NCI-H1092 treated with DMSO at 0.1 percent for 48 hours (cell line): ENCODE measurements at places on chromosomes 3 and 15.

DNA sequence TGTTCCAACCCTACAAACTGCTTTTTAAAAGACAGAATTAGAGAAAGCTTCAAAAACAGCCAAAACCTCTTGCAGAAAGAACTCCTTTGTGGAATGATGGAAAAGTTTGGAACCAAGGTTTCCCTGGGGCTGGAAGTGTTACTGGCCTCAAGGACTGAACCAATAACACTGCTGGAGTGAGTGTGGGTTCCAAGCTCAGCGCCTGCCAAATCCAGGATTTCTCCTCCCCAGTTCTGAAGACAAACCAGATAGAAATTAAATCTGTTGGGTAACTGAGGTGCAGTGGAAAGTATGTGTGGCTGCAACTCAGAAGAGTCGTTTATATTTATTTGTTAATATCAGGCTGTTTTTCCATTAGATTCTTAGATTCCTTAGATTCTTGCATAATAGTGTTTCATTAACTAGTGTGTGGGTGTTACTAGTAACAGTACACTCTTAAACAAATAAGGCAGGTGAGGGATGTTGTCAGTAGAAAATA is 66.5 kb upstream of the FNDC3B start:
- no peak for DNase-seq

- DNase-seq, result no peak
Measured at GRCh38 chr3:78970656-78971055, 797.1 kb downstream of the ROBO1 start.

- peak; percentile 81 for DNase-seq
Measured at GRCh38 chr15:40098489-40099261, 10.0 kb downstream of the BMF start.

DNA sequence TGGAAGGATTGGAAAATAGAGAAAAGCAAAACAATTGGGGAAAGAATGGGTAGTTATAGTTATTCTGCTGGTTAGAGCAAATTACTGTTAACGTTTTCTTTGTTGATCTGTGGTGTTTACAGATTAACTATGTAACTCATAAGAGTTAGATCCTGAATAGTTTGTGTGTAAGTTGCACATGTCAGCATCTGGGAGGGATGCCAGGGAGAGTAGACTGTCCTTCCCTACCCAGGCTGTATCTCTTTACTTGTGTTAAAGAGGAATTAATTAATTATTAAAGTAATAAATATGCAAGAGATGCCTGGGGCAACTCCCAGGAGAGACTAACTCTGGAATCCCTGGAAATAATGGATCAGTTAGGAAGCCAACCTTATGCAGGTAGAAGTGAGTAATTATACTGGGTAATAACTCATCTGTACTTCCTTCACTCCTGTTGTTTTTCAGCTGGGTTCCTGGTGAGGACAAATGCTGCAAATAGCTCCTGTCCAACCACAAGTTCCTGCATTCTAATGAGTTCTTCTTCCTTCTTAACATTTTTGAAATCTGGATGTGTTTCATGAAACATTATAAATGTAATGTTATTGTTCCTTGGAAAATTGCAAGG is 18.9 kb downstream of the GHRL start:
- DNase-seq, result no peak

- no peak for DNase-seq
Measured at GRCh38 chr3:116445990-116446389, 703 bp upstream of the LSAMP start.

GRCh38 chr3:133941415-133941821 is 45.7 kb upstream of the RAB6B start:
- no peak for DNase-seq

DNA sequence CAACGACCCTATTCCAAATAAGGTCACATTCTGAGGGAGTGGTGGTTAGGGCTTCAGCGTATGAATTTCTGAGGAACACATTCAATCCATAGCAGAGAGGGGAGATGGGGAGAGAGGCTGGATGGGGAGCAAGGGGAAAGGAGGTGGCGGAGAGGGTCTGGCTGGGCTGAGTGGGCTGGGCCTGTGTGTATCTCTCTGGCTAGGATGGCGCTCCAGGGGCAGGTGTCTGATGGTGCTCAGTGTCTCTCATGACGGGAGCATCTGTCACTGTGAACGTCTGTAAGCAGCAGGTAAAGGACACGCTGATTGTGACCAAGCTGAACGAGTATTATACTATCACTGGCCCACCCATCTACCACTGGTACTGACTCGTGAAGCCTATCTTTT is 159.6 kb downstream of the XXYLT1 start:
- DNase-seq, result no peak

DNA sequence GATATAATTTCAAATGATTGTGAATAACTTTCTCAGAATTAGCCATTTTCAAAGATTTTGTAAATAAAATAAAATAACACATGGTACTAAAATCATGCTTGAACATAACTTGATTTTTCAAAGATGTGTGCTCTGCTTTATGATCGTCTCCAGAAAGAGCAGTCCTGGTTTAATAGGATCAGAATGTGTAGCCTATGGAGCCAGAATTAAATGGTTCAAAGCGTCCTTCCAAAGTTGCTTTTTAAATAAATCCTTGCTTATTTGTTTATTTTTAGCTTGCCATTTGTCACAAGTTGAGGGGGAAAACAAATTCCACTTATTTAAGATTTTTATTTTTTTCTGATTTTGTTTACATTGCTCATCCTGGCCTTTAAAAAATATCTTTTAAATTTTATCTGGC is 123.7 kb upstream of the SPRED1 start:
- no peak for DNase-seq

DNA sequence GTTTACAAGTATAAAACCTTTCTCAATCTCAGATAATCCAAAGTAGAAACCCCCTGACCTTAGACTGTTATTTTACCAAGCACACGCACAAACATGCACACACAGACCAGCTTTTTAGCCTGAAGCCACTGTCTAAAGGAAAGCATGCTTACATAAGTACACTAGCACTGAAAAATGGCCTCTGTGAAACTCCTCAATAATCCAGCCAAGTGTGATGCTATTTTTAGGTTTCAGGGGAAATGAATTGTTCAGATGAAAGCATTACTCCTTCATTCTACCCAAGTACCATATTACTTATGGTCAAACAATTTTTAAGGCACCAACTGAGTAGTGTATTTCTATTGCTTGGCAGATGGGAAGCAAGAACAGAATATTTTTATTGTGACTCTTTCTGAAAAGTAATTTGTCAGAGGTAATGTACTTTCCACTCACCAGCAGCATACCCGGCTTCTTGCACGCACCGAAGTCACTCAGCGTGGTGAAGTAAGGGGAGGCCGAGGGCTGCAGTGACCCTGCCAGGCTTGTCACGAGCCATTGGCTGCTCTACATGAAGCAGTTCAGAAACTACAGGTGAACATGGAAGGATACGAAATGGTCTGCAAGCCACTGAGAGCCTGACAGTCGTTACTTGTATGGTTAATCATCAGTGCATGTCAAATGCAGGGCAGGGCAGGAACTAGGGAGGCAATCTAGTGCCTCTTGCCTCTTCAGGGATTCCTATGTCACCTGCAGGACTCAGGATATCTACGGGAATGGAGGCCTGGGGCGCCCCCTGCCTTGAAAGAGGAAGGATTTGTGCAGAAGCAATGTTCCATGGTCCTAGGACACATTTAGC is 106.7 kb downstream of the GABRB3 start:
- DNase-seq, result no peak

- DNase-seq, result no peak
Measured at GRCh38 chr3:55270976-55271375, 216.1 kb downstream of the WNT5A start.

GRCh38 chr15:81299630-81300273 is 24.2 kb downstream of the STARD5 start:
- DNase-seq, result no peak

GRCh38 chr3:141629976-141630375 is 108.1 kb upstream of the RNF7 start:
- no peak for DNase-seq

DNA sequence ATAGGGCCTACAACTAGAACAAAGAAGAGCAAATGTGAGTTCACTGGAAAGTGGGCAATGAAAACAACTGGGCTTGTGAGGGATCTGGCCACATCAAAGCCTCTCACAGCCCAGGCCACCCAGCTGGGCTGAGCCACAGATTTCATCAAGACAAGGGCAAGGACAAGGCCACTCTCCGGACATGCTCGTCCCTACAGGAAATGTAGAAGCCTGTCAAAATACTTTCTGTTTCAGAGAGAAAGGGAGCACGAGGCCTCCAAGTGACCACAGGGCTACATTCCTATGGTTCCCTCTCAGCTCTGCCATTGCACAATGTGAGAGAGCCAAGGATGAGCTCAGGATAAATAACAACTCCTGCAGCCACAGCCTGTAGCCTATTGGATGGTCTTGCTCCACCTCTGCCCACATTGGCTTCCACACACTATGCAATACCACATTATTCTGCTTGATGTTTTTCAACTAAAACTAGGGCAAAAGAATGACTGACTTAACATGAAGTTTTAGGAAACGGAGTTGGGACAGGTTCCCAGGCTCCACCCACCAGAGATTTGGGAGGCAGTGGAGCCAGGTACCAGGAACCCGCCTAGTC is 12.1 kb downstream of the TBC1D2B start:
- no peak for DNase-seq

DNA sequence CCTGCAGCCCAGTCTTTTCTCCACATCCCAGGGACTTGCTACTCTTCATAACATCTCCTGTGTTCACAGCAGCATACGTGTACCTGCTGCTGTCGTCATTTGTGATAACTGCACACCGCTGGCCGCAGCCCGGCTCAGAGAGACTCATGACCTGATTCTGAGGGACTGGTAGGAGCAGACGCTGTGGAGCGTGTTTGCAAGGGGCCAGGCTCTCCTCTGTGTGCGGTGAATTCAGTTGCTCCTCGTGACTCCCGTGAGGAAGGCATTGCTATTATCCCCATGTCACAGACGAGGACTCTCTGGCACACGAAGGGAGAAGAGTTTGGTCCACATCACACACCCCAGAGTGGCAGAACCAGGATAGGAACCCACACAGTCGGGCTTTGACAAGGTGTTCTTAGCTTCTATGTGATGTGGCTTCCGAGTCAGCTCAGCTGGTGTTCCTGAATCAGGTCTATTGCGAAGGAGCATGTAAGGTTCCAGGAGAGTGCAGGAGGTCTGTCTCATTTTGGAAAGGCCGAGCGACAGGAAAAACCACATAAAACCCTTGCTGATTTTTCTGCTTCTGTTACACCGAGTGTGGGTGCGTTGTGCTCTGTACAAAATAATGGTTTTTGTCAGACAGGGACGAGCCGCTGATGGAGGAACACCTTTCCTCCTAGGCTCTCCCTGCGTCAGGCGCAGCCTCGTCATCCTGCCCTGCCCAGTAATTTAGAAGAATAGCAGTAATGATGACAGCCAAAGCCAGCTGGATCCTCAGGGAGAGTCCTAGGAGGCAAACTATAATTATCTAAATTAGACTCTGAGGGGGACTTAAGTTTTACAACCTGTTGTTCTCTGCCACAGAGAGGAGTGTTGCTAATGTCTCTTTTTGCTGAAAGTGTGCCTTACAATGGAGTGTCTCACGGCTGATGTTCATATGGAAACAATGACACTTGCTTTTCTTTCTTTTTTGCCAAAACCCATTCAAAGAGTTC is 157.5 kb upstream of the RGMA start:
- no peak for DNase-seq

DNA sequence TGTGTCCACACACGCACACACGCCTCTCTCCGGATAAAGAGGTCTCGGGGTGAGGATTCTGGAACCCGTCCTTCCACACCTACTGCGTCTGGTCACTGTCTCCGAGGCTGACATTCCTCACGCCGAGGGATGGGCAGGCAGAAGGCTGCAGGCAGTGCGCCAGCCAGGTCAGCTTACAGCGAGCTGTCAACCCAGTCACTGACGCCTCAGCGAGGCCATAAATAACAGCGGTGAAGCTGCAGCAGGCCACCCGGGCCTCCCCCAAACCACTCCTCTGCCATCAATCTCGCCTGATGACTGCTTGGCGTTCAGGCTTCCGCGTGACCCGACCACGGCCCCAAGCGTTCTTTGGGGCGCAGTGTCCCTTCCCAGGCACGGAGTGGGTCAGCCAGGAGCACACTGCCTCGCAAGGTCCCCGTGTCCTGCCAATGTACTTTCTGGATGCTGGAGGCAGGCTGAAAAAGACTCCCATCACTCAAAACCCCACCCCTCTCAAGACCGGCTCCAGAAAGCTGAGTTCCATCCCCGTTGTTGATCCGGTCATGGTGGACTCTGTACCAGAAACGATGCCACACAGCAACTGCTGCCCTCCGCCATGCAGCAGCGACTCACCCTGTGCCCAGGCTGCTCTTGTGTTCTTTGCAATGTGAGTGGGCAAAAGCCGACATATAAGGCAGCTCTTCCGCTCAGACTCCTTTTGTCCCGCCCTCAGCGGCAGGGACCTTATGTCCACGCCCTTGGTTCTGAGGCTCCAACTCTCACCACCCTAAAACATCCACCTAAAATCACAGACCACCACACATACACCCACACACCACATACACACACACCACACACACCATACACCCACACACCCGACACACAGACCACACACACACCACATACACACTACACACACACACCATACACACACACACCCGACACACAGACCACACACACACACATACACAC is 27.1 kb downstream of the CPN2 start:
- no peak for DNase-seq
